K562 (cell line): ENCODE measurements at places on chromosomes 1 and 21.
A peak's percentile ranks its signal among the peaks of the same experiment; 100 is the strongest.

- H3K4me3 ChIP-seq, result no peak overlapping the region
- no peak for DNase-seq
- no peaks in the 10 kb centered on the region for H3K4me1 ChIP-seq
- no peaks in the 10 kb centered on the region for H3K36me3 ChIP-seq
Observed at GRCh38 chr1:59115865-59116264, 181.0 kb upstream of the FGGY start.

- no peak overlapping the region for H3K4me3 ChIP-seq
- DNase-seq, result no peak
- peak overlapping the region; percentile 41; the same call in 2 of the 3 replicates for H3K27ac ChIP-seq
- H3K36me3 ChIP-seq, result peaks cover 17% of the 10 kb centered on the region
- peaks cover 77% of the 10 kb centered on the region for H3K4me1 ChIP-seq
Observed at GRCh38 chr1:61173118-61173517, 90.8 kb downstream of the NFIA start.

DNA sequence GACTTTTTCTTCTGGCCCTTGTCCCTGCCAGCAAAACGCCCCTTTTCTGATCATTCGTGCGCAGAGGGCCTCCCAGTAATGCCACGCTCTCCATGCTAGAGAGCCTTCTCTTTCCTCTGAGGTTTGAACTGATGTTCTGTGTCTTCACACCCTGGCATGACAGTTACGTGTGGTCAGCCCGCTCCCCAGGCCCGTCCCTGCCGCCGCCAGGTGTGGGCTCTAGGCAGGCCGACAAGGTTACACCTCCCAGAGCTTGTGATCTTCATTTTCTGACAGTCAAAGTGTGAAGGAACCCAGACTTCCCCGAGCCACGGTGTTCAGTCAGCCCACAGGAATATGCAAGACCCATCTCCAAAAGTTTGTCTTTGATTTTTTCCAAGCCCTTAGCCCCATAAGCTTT, 265.6 kb downstream of the TM2D1 start:
- H3K4me1 ChIP-seq, result peaks cover 2% of the 10 kb centered on the region; the same call in 2 of the 3 replicates
- no peak overlapping the region for H3K27ac ChIP-seq
- no peak overlapping the region for H3K4me3 ChIP-seq
- peaks cover 28% of the 10 kb centered on the region; the same call in 2 of the 3 replicates for H3K36me3 ChIP-seq

DNA sequence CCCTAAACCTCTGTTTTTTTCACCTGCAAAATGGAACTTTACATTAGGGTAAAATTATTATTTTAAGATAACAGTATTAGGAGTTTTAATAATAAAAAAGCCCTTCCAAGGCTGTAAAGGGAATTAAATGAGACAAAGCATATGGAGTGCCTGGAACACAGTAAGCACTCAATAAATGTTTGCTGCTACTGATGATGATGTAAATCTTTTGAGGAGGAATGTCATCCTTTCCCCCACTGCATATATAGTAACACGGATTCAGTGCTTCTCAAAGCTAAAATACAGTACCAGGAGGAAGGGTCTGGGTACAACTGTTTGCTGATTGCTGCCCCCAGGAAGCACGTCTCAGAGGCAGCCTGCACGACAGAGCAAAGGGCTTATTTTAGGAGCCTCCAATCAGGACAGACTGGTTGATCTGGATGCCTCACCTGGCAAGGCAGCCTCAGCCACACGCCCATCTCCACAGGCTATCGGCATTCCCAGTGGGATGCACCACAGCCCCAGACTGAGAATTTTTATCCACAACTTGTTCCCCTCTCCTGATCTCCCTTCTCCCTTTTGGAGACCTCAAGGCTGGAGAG, 64.4 kb downstream of the GADD45A start:
- H3K27ac ChIP-seq, result peak overlapping the region; percentile 68; the same call in 2 of the 3 replicates
- no peaks in the 10 kb centered on the region for H3K27me3 ChIP-seq
- H3K4me1 ChIP-seq, result peaks cover 44% of the 10 kb centered on the region
- no peak overlapping the region for H3K4me3 ChIP-seq

DNA sequence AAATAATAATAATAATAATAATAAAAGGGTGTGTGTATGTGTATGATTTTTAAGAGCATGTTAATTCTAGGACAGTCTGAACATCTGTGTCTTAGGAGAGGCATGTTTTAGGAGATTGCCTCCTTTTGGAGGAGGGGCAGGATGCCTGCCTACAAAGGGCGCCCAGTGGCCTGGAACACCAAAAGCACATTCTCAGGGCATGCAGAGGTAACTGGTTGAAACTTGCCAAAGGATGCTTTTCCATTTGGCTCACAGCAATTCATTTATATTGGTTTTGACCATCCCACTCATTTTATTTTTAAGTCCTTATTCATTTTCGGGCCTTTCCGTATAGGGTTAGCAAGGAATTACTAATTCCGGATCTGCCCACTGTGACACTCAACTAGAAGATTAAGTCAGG, 21.1 kb upstream of the LAMC2 start:
- H3K4me1 ChIP-seq, result no peaks in the 10 kb centered on the region
- H3K36me3 ChIP-seq, result no peaks in the 10 kb centered on the region
- H3K27me3 ChIP-seq, result peaks cover 3% of the 10 kb centered on the region; the same call in 2 of the 3 replicates
- H3K27ac ChIP-seq, result no peak overlapping the region
